ENCODE measurements at places on chromosomes 4 and X. TPM values are rescaled to one million over a fixed set of nuclear protein-coding genes. Genes with fewer than 3 reads are reported as not detected.

DNA sequence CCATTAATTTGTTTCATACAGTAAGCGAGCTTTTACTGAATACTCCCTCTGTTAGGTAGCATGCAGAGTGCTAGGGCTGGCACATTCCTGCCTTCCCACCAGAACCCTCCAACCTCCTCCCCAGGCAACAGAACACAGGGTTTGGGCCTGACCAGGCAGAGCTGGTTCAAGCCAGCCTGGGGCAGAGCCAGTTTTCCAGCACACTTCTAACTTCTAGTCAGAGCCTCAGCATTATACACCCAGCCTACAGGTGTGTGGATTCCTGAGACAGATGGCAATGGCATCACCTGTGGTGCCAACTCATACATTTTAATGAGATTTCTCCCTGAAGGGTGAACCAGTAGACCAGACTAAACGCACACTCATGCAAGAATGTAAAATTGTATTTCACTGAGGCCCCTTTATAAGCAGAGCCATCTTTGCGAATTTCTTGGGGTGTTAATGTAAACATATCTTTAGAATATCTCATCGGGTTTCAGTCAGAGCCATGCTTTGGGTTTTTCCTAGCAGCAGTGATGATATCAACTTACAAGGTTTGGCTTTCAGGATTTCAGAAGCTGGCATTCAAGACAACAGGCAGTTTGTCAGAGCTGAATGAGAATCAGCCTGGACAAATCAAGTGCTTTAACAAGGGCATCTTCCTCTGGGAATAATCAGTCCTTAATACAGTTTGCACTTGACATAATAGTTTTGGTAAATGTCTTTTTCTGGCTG, 92.0 kb downstream of the GATB start:
- H3K4me1 ChIP-seq: peaks cover 11% of the 10 kb centered on the region
- no peaks in the 10 kb centered on the region for H3K36me3 ChIP-seq
- DNase-seq: no peak
- H3K27me3 ChIP-seq: no peaks in the 10 kb centered on the region

- H3K4me1 ChIP-seq: no peaks in the 10 kb centered on the region
- no peak for DNase-seq
- no peak overlapping the region for H3K27ac ChIP-seq
Measured at GRCh38 chrX:141724186-141724585, 25.6 kb upstream of the SPANXD start.

Gene TENM3
- not detected for total RNA-seq

- peaks cover 19% of the 10 kb centered on the region for H3K27me3 ChIP-seq
- DNase-seq: no peak
- peaks cover 9% of the 10 kb centered on the region for H3K4me1 ChIP-seq
- H3K27ac ChIP-seq: no peak overlapping the region
- H3K4me3 ChIP-seq: peak overlapping the region; percentile 44
Measured at GRCh38 chr4:184096561-184097240, 121.0 kb downstream of the ENPP6 start.

- no peaks in the 10 kb centered on the region for H3K36me3 ChIP-seq
- H3K27ac ChIP-seq: no peak overlapping the region
- no peak overlapping the region for H3K4me3 ChIP-seq
- peaks cover 5% of the 10 kb centered on the region for H3K27me3 ChIP-seq
- no peak for DNase-seq
Measured at GRCh38 chr4:140702096-140702757, 54.0 kb downstream of the TBC1D9 start.

Gene LDB2
- total RNA-seq: not detected

DNA sequence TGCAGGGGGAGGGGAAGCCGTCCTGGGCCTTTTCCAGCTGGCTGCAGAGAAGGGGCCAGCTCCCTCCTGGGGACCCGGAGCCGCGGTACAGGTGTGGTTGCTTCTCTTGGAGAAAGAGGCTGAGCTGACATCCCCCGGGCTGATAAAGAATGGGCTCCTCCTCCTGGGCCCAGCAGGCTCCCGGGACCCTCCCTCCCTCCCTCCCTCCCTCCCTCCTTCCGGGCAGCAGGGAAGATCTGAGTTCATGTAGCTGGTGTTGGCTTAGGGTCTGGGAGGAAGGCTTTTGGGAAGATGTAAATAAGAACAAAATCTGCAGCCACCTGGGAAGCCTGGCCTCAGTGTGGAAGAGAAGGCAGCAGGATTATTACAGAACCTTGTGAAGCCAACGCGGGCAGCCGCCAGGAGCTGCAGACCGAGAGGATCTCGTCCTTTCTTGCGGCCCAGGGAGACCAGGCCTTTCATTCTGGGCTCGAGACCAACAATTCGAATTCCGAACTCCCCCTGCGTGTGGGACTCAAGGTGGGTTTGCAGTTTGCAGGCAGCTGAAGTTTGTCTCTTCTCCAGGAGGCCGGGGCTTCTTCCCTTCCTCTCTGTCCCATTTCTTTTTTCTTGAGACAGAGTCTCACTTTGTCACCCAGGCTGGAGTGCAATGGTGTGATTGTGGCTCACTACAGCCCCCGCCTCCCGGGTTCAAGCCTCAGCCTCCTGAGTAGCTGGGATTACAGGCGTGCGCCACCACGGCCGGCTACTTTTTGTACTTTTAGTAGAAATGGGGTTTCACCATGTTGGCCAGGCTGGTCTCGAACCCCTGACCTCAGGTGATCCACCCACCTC, at the start of gene PLCXD1:
Gene PLCXD1, plus strand, starts transcription at position 216 of the 834 bp plus-strand sequence. CDS start 2,807 bp downstream, outside the sequence.
- H3K4me1 ChIP-seq: peaks cover 33% of the 10 kb centered on the region
- peak within 1 kb of the TSS; percentile 61 for H3K4me3 ChIP-seq
- peaks cover 17% of the 10 kb centered on the region for H3K36me3 ChIP-seq

Gene ARHGEF9
- total RNA-seq: 42.8 TPM

Gene CTAG2
- 30.3 TPM for total RNA-seq

GRCh38 chr4:40058854-40059253, 2.2 kb downstream of the N4BP2 start:
- H3K27ac ChIP-seq: no peak overlapping the region
- no peak for DNase-seq
- peak overlapping the region; percentile 48 for H3K4me3 ChIP-seq
- peaks cover 34% of the 10 kb centered on the region for H3K4me1 ChIP-seq
- H3K27me3 ChIP-seq: no peaks in the 10 kb centered on the region
- peaks cover 20% of the 10 kb centered on the region for H3K36me3 ChIP-seq

All from activated CD8-positive, alpha-beta memory T cell treated with anti-CD3 and anti-CD28 coated beads, Interleukin-2, amount 10 ng/mL, durations not matched to agents 7 days and 5 days (primary cell).